ENCODE measurements at places on chromosomes 16 and 17.

DNA sequence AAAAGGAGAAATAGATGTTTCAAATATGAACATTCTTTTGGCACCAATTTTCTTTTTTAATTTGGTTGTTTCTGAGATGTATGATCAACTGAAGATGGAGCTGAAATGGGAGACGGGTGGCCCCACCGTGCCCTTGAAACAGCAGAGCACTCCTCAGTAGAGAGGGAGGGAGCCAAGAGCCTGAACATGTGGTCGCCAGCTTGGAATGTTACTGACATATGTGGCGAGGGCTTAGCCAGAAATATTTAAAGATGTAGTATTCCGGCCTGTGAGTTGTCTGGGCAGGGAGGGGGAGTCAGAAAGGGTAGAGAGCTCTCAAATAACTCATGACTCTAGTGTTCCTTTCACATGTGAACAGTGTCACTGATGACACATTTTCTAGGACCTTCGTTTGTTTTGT, 13.3 kb upstream of the MRC2 start:
- DNase-seq: peak; percentile 62

GRCh38 chr16:72620853-72621252, 427.1 kb downstream of the ZFHX3 start:
- no peak for DNase-seq

DNA sequence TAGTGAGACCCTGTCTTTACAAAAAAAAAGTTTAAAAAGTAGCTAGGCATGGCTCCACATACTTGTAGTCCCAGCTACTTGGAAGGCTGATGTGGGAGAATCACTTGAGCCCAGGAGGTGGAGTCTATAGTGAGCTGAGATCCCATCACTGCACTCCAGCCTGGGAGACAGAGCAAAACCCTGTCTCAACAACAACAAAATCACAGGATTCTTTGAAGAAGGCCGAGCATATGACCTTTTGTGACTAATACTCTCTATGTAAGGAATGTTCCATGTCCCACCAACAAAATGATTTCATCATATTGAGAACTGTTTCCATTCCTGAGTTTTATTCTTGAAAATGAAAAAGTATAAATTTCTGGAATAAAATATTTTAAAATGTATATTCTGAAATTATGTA, 58.9 kb upstream of the EFCAB3 start:
- DNase-seq: no peak

- no peak for DNase-seq
Observed at GRCh38 chr16:24088767-24089166, 167.4 kb upstream of the CACNG3 start.

DNA sequence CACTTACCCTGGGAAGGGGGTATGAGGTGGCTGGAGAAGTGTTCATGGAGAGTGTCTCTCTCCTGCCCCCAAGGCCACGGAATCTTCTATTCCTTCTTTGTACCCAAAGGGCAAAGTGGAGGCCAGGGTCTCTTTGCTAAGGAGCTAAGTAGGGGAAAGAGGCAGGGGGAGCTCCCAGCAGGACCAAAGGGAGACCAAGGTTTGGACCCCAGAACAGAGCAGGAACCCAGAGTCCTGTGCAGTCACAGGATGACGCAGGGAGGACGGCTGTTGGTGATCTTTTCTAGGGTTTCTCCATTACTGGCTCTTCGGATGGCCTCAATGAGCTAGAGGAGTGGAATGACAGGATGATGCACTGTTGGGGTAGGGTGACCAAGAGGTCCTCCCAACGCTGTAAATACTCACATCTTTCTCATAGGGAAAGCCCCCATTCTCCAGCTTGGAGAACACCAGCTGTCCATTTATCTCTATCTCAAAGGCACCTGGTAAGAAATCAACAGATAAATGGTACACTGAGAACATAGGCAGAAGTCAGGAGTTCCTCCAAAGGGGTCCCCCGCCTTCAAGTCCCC, 966 bp downstream of the MIEN1 start:
- DNase-seq: no peak

DNA sequence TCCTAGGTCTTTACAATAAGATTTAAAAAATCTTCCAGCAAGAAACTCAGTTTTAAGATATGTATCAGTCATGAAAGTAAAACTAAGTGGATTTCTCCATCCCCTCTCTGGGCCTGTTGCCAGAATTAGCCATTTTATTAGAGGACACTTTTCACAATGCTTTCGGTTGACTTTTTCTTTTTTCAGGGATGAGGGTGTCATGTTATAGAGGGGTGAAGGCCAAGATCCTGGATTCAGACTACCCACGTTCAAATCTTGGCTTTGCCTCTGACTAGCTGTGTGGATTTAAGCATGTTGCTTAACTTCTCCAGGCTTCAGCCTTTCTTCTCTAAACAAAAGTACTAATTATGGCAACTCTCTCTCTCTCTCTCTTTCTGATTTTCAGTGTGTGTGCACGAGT, 111.7 kb upstream of the COX10 start:
- DNase-seq: no peak
